ENCODE measurements at places on chromosomes 1 and 21. TPM values are rescaled to one million over a fixed set of nuclear protein-coding genes. Genes with fewer than 3 reads are reported as not detected.

KCNE1 gene
- total RNA-seq, result 0.17 TPM

LORICRIN gene
- not detected for total RNA-seq

HUNK gene
- 0.07 TPM for total RNA-seq

SPRR1B gene
- total RNA-seq, result not detected

ATAD3C gene
- total RNA-seq, result 0.56 TPM

GNPAT gene
- total RNA-seq, result 49.0 TPM

- peak overlapping the region; percentile 83 for H3K27ac ChIP-seq
- peaks cover 93% of the 10 kb centered on the region for H3K4me1 ChIP-seq
- DNase-seq, result peak; percentile 29
- H3K4me3 ChIP-seq, result no peak overlapping the region
Observed at GRCh38 chr1:20076710-20077461, 6.9 kb downstream of the PLA2G5 start.

- H3K27ac ChIP-seq, result peak overlapping the region; percentile 61
- peak overlapping the region; percentile 99 for H3K4me3 ChIP-seq
- H3K27me3 ChIP-seq, result no peaks in the 10 kb centered on the region
- H3K4me1 ChIP-seq, result peaks cover 17% of the 10 kb centered on the region
- no peaks in the 10 kb centered on the region for H3K36me3 ChIP-seq
Observed at GRCh38 chr1:37473431-37474045, 842 bp upstream of the ZC3H12A start.

GRCh38 chr1:77430966-77431690, 149.3 kb downstream of the AK5 start:
- no peaks in the 10 kb centered on the region for H3K36me3 ChIP-seq
- peaks cover 7% of the 10 kb centered on the region for H3K4me1 ChIP-seq
- H3K27me3 ChIP-seq, result no peaks in the 10 kb centered on the region
- H3K27ac ChIP-seq, result no peak overlapping the region
- H3K4me3 ChIP-seq, result no peak overlapping the region
- DNase-seq, result no peak

- H3K27me3 ChIP-seq, result no peaks in the 10 kb centered on the region
- no peak for DNase-seq
- H3K4me1 ChIP-seq, result no peaks in the 10 kb centered on the region
- H3K4me3 ChIP-seq, result no peak overlapping the region
- no peak overlapping the region for H3K27ac ChIP-seq
Observed at GRCh38 chr21:42809171-42809570, 70.2 kb downstream of the WDR4 start.

DNA sequence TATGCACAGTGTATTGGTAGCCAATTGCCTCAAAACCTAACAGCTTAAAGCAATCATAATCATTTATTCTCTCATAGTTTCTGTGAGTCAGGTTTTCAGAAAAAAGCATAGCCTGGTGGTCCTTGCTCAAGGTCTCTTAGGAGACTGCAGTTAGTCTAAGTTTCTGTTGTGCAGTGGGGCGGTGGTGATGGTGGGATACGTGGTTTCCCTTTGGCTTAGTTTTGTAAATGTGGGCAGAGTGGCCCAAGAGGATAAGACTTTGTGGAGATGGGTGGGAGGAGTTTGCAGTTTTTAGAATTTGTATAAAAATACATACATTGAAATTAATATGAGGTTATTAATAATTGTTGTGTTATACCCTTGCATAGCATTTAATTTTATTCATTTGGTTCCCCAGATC, 68.6 kb downstream of the NOS1AP start:
- no peaks in the 10 kb centered on the region for H3K4me1 ChIP-seq
- H3K27me3 ChIP-seq, result no peaks in the 10 kb centered on the region
- no peak overlapping the region for H3K4me3 ChIP-seq
- H3K27ac ChIP-seq, result no peak overlapping the region

- DNase-seq, result no peak
- no peaks in the 10 kb centered on the region for H3K36me3 ChIP-seq
- H3K4me1 ChIP-seq, result no peaks in the 10 kb centered on the region
- no peaks in the 10 kb centered on the region for H3K27me3 ChIP-seq
- H3K4me3 ChIP-seq, result no peak overlapping the region
Observed at GRCh38 chr1:206449565-206449964, 20.7 kb upstream of the IKBKE start.

GRCh38 chr1:232951180-232951579, 769 bp downstream of the NTPCR start:
- H3K4me3 ChIP-seq, result peak overlapping the region; percentile 92
- H3K27ac ChIP-seq, result no peak overlapping the region
- peak; percentile 39 for DNase-seq
- H3K4me1 ChIP-seq, result peaks cover 13% of the 10 kb centered on the region
- H3K36me3 ChIP-seq, result peaks cover 4% of the 10 kb centered on the region
- H3K27me3 ChIP-seq, result no peaks in the 10 kb centered on the region

GRCh38 chr1:55868026-55868425, 652.9 kb upstream of the USP24 start:
- H3K27ac ChIP-seq, result no peak overlapping the region
- no peak overlapping the region for H3K4me3 ChIP-seq
- no peaks in the 10 kb centered on the region for H3K4me1 ChIP-seq

DNA sequence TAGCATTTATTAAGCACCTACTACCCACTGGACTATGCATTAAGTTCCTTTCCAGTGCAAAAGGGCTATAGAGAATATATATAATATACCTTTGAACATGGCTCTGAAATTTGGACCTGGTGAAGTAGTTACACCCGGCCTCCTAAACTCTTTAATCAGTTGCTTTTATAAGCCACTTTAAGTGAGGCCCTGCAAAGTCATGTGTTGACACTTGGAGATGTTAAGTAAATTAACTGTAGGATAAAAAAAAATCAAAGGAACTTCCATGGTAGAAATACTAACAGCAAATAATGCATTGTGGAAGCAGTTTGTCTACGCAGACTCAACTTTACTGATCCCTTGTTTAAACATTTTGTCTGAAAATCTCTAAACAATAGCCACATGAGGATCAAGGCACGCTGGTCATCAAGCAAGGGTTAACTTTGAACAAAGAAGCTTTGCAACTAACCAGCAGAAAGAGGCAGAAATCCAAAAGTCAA, 283.9 kb downstream of the VAV3 start:
- no peaks in the 10 kb centered on the region for H3K4me1 ChIP-seq
- no peaks in the 10 kb centered on the region for H3K27me3 ChIP-seq
- H3K36me3 ChIP-seq, result peaks cover 3% of the 10 kb centered on the region
- H3K27ac ChIP-seq, result no peak overlapping the region
- no peak overlapping the region for H3K4me3 ChIP-seq

DNA sequence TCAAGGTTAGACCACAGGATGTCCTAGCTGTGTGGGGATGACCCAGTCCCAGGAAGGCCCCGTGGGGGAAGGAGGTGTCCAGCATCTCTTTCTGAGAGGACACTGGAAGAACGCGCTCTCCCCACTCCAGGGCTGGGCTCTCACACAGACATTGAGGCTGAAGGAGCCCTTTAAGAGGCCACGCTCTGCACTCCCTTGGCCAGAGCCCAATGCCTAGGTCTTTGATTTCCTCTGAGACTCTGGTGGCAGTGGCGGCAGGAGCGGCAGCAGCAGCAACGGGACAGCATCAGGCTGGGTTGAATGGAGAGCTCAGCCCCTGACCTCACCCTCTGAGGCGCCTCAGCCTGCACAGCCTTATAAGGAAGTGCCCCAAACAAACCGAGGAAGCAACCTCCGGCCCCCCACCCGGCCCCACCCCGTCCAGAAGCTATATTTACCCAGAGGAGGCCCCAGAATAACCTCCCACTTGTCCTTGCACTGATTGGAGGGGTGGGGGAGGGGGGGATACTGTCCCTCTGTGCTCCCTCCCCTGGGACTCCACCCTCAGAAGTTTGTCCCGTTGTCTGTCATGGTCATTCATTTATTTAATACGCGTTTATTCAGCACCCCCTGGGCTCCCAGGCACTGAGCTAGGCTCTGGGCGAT, 12.3 kb downstream of the NES start:
- H3K27ac ChIP-seq, result no peak overlapping the region
- H3K4me3 ChIP-seq, result no peak overlapping the region
- peaks cover 62% of the 10 kb centered on the region for H3K4me1 ChIP-seq
- H3K27me3 ChIP-seq, result no peaks in the 10 kb centered on the region
